Keratinocyte (primary cell): ENCODE measurements at places on chromosomes 4 and X. TPM values are rescaled to one million over a fixed set of nuclear protein-coding genes. Genes with fewer than 3 reads are reported as not detected.
A peak's percentile ranks its signal among the peaks of the same experiment; 100 is the strongest.

- H3K27me3 ChIP-seq = no peaks in the 10 kb centered on the region
- no peak overlapping the region for H3K4me3 ChIP-seq
- no peak overlapping the region for H3K27ac ChIP-seq
- no peaks in the 10 kb centered on the region for H3K36me3 ChIP-seq
- DNase-seq = no peak
These were observed 197.7 kb downstream of the GRID2 start for GRCh38 chr4:92501456-92501855.

Gene TEX13C
- not detected in 3 replicates for polyA plus RNA-seq

DNA sequence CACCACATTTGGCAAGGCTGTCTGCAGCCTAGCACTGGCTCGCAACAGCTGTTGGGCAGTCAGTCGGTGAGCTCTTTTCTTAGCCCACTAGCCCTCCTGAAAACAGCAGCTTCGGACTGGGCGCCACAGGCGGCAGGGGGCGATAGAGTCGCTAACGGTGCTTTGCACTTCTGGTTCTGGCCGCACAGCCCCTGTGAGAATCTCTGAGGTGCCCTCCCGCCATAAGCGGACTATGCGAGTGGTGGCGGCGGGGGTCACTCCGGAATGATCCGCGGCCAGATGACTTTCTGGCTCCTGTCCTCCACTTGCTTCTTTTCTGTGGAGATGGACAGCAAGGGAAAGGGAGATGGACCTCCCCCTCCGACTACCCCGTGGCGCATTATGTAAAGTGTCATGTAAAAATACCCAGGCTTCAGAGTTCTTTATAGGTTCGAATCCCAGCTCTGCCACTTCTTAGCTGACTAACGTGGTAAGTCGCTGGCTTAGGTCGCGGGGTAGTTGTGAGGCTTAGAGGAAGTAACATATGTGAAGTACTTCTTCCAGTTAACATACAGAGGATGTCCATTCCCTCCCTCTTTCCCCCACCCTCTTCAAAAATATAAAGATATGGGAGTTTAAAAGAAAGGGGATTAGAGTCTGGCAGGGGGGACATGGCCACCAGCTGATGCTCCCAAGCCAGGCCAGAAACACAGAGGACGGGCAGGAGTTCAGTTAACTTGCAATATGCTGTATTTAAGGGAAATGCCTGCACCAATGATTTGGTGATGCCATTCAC, 11.0 kb downstream of the ARHGAP36 start:
- H3K4me3 ChIP-seq = no peak overlapping the region
- no peak for DNase-seq
- H3K36me3 ChIP-seq = no peaks in the 10 kb centered on the region
- H3K27me3 ChIP-seq = peaks cover 50% of the 10 kb centered on the region
- no peaks in the 10 kb centered on the region for H3K4me1 ChIP-seq

Gene MCF2
- 0.26 to 0.75 TPM (median 0.59 TPM) in 3 replicates for polyA plus RNA-seq

- H3K4me3 ChIP-seq = no peak overlapping the region
- no peaks in the 10 kb centered on the region for H3K27me3 ChIP-seq
- H3K4me1 ChIP-seq = no peaks in the 10 kb centered on the region
- no peak overlapping the region for H3K27ac ChIP-seq
- DNase-seq = no peak
These were observed 279.7 kb downstream of the CAMK2D start for GRCh38 chr4:113481820-113482219.

GRCh38 chr4:67122029-67122428, 423.3 kb downstream of the CENPC start:
- H3K4me3 ChIP-seq = no peak overlapping the region
- no peak for DNase-seq
- no peaks in the 10 kb centered on the region for H3K4me1 ChIP-seq
- no peaks in the 10 kb centered on the region for H3K36me3 ChIP-seq
- no peaks in the 10 kb centered on the region for H3K27me3 ChIP-seq
- no peak overlapping the region for H3K27ac ChIP-seq

Gene GPR50
- polyA plus RNA-seq = not detected in 3 replicates

Gene P2RY10
- 0.21 TPM in 1 of 3 replicates, not detected in the others for polyA plus RNA-seq

DNA sequence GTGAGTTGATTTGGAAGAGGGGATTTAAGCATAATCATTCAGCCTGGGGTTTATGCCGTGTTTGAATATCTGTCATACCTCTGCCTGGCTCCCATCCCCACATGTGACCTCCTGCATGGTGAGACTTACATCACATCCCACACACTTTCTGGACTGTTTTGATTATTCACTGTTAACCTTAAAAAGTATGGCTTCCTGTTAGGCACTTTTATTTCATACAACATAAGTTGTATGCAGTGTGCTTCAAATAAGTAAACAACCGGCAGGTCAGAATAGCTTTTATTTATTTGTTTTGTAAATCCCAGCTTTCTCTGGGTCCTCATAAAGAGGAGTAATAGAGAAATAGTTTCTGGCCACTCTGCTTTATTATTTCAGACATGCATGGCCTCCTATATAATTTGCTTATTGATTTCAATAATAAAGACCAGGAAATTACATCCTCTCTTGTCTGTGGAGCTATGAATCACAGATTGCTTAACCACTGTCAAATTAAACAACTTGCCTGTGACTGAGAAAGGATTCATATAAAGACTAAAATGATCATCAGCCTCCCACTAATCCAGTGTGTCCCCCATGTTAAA, 376.8 kb upstream of the ZFP42 start:
- H3K36me3 ChIP-seq = no peaks in the 10 kb centered on the region
- no peak overlapping the region for H3K4me3 ChIP-seq
- no peak for DNase-seq
- peak overlapping the region; percentile 3 for H3K27ac ChIP-seq
- H3K27me3 ChIP-seq = no peaks in the 10 kb centered on the region
